ENCODE measurements at places on chromosomes 7 and 10. TPM values are rescaled to one million over a fixed set of nuclear protein-coding genes. Genes with fewer than 3 reads are reported as not detected.

- peaks cover 3% of the 10 kb centered on the region for H3K4me1 ChIP-seq
- H3K36me3 ChIP-seq: no peaks in the 10 kb centered on the region
- H3K27me3 ChIP-seq: no peaks in the 10 kb centered on the region
- H3K27ac ChIP-seq: no peak overlapping the region
- no peak overlapping the region for H3K4me3 ChIP-seq
- DNase-seq: no peak
Observed at GRCh38 chr7:101555921-101556275, 73.2 kb downstream of the MYL10 start.

- no peak overlapping the region for H3K27ac ChIP-seq
- H3K27me3 ChIP-seq: no peaks in the 10 kb centered on the region
- no peaks in the 10 kb centered on the region for H3K36me3 ChIP-seq
- no peak overlapping the region for H3K4me3 ChIP-seq
- H3K4me1 ChIP-seq: peaks cover 15% of the 10 kb centered on the region
Observed at GRCh38 chr10:46292573-46293023, 5.8 kb downstream of the ANTXRL start.

- no peak overlapping the region for H3K27ac ChIP-seq
- H3K36me3 ChIP-seq: no peaks in the 10 kb centered on the region
- no peak overlapping the region for H3K4me3 ChIP-seq
- peaks cover 4% of the 10 kb centered on the region for H3K4me1 ChIP-seq
- peak; percentile 62 for DNase-seq
Observed at GRCh38 chr7:47354831-47355541, 226.9 kb downstream of the TNS3 start.

Gene GPNMB
- 33.6 TPM for total RNA-seq

Gene PRLHR
- total RNA-seq: 0.12 TPM

Gene GPR37
- total RNA-seq: 65.4 TPM
